Inflammatory macrophage (primary cell): ENCODE measurements at places on chromosomes 1 and 21.

- no peak for DNase-seq
Observed at GRCh38 chr1:39671433-39671792, 494 bp downstream of the NT5C1A start.

- no peak for DNase-seq
Observed at GRCh38 chr1:150564051-150564991, 15.1 kb downstream of the MCL1 start.

DNA sequence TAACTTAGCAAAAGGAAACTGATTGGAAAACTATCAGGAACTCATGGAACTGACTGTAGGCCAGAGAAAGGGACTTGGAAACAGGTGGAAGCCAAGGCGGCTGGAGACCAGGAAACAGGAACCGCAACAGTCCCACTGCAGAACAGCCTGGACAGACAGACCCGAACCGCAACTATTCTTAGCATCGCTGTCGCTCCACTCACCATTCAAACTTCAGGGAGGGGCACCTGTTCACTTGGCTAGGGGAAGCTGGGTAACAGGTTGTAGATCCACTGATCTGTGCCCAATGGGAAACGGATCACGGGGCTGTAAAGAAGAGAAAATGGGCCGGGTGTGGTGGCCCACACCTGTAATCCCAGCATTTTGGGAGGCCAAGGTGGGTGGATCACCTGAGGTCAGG lies 61.9 kb downstream of the CLSTN1 start:
- no peak for DNase-seq

GRCh38 chr1:27005648-27006496 lies 6.8 kb downstream of the TENT5B start:
- DNase-seq, result no peak

GRCh38 chr1:98749152-98749756 lies 87.7 kb downstream of the SNX7 start:
- peak; percentile 46 for DNase-seq

- peak; percentile 51 for DNase-seq
Observed at GRCh38 chr1:202143768-202144401, 652 bp downstream of the ARL8A start.

- DNase-seq, result no peak
Observed at GRCh38 chr21:30714946-30715345, 3.6 kb downstream of the KRTAP21-3 start.

- DNase-seq, result no peak
Observed at GRCh38 chr1:152667648-152668047, 4.5 kb downstream of the LCE2D start.

- DNase-seq, result no peak
Observed at GRCh38 chr1:20555025-20555757, 2.8 kb downstream of the FAM43B start.

DNA sequence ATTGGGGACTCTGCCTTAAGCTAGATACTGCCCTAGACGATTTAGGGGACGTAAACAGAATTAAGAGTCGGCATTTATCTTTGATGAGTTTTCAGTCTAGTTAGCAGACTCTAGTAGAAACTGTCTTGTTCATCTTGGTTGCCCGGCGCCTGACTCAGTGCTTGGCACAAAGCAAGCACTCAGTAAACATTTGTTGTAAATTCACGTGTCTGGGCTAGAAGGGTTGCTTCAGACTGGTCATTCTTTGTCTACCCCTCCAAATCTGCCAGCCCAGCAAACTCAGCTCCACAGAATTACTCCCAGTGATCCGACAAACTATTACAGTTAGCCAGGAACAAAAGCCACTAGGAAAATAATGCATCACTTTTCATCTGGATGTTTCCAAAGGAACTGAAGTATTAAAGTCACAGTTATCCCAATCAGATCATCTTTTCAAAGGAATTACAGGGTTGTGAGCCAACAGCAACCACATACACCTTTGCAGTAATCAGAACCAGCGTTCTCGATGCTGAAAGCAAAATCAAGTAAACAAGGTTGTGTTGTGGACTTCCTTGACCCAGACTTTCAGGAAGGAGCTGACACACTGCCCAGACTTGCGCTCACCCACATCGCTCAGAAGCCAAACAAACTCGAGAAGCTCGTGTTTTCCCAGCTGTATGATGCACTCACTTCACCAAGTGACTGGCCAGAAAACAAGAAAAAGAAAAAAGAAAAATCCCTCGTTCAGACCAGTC lies 66.5 kb upstream of the GADD45A start:
- no peak for DNase-seq
